Omental fat pad (tissue), 4 donors: ENCODE measurements at places on chromosomes 7 and 10. TPM values are rescaled to one million over a fixed set of nuclear protein-coding genes. Genes with fewer than 3 reads are reported as not detected.

The GPAM gene
- 140 TPM for total RNA-seq

DNA sequence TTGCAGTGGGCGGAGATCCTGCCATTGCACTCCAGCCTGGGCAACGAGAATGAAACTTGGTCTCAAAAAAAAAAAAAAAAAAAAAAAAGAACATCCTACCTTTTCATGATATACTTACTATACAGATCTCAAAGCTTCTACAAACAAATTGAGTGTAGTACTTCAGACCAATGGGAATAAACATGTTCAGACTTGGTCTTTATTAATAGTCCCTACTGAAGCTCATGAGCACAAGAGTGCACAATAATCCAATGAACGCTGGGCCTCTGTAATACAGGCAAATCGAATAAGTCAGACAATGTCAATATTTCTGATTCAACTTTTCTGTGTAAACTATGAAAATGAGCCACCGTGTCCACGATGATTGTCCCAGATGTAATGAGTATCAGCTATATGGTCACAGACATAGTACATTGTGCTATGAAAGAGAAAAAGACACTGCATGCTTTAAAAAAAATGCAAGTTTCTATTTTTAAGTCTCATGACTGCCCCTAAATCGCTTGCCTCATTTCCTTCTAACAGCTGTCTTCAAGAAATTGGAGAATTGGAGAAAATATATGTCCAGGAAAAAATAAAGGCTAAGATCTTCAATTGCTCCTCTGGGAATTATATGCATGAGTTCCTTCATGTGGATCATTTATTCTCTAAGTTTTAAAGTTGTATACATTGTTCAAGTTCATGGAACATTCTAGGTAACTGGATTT lies 64.0 kb upstream of the CTTNBP2 start:
- DNase-seq: no peak

- DNase-seq: no peak
Observed at GRCh38 chr10:22135591-22135990, 82.2 kb downstream of the EBLN1 start.

The ZNF804B gene
- not detected for total RNA-seq

The NPC1L1 gene
- 0.25 TPM for total RNA-seq
